ENCODE measurements at places on chromosomes 2 and 18.

DNA sequence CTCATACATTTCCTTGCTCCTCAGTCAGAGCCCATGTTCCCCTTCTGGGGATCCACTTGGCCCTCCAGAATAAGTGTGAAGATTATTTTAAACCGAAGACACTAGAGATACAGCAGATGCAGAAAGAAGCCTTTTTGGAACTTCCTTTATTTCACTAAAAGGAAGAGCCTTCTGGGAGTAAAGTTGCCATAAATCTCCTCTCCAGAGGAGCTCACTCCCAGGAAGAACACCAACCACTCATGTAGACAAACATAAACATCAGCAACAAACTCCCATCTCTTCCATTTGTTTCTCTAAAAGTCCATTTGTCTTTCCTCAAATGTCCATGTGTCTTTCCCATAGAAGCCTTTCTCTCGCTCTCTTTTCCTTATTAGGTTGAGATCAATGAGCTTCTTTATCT, 62.4 kb upstream of the MSH6 start:
- DNase-seq: no peak

DNA sequence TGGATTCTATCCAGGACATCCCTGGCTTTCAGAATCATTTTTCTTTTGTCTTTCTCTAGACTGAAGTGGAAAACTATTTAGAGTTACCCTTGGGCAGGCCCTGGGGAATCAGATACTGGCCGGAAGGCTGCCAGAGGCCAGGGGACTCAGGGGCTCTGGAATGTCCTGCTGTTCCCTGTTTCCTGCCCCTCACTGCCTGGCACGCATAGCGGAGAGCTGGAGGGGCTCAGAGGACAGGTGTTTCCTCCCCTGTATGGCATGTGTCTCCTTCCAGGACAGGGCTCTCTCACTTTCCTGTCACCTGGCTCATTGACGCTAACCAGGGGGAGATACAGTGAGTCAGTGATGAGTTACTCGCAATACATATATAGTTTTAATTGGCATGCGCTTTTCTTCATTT, 38.8 kb downstream of the DYSF start:
- DNase-seq: no peak

- no peak for DNase-seq
Observed at GRCh38 chr2:225002656-225003045, 39.6 kb downstream of the DOCK10 start.

DNA sequence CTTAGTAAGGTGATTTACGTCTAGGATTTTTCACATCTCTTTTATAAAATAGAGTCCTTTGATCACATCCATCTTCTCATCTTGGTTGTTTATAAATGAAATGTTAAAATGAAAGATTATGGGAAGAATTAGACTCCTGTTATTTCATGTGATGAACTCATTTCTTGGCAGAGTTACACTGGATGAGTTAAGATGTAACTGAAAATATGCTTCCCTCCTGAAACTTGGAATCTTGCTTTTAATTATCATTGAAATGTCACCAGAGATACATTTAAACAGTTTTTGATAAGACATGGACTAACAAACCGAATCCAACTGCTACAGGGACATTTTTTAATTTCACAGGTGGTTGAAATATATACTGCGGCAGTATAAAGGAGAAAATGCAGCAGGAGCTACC, 274.0 kb downstream of the DLGAP1 start:
- no peak for DNase-seq

GRCh38 chr2:101679801-101680487, 17.6 kb upstream of the MAP4K4 start:
- DNase-seq: no peak

DNA sequence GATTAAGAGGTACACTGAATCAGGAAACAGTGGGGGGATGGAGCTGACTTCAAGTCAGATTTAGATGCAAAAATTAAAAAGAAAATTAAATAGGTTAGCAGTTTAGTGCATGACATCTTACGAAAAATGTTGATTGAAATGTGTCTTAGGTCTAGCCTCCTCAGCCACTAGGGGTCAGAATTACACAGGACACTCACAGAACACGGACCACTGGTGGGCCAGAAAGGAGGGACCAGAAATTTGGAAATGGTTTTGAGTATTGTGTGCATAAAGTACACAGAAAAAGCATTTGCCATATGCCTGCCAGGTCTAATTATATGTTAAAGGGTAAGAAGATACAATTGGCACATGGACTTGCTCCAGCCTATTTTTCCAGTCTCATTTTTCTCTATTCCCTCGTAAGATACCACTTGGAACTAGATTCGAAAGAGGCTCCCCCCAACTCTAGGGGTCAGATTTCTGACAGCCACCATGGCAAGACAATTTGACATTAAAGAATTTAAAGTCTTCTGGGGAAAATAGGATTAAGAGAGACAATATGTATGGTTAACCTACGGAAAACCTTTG, 550.2 kb upstream of the SETBP1 start:
- DNase-seq: no peak

GRCh38 chr2:16330571-16330970, 335.1 kb downstream of the CYRIA start:
- DNase-seq: no peak

DNA sequence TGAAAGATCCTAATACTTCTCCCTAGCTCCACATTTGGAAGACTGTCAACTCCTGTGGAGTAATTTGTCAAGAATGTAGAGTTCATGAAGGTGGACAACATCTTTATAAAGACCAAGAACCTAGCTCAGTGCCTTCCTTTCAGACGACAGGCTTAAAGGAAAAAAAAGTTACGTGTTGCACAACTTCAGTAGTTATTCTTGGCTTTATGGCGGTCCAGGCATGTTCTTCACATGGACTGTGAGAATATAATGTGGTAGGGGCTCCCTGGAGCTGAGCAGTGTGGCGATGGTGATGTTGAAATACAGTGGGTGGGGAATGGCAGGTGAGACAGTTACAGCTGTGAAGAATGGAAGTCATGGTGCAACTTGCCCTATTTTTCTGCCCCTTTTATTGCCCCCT, 3.9 kb downstream of the TAF1B start:
- no peak for DNase-seq

DNA sequence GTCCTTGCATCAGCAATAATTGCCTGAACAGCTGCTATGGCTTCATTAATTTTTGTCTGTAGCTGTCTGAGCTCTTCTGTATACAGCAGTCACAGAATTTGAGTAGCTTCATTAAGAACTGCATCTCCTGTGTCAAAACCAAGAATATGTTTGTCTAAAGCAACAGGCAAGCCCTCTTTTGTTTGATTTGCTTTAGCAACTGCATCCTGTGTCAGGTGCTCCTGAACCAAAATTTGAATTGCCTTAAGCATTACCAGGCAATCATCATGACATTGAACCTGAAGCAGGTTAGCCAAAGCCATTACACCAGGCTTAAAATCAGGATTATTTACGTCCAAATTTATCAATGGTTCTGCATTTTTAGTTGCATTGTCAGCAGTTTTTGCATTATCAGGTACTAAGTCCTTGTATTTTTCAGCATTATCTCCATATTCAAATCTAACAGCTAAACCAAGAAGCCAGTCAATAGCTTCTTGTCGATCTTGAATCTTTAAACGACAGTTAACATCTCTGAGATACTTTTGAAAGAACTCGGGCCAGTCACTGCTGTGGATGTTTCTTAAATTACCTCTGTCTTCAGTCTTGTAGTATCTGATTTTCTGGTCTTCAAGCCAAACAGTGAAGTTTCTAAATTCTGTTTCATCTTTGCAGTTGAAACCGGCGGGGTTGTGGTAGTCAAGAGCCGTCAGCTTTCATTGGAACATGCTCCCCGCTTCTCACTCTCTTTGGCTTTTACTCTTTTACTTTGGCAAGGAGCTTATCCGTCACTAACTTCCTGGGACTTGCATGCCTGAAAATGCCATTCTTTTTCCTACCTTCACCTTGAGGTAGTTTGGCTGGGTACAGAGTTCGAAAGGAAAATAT, 42.2 kb downstream of the MERTK start:
- no peak for DNase-seq

DNA sequence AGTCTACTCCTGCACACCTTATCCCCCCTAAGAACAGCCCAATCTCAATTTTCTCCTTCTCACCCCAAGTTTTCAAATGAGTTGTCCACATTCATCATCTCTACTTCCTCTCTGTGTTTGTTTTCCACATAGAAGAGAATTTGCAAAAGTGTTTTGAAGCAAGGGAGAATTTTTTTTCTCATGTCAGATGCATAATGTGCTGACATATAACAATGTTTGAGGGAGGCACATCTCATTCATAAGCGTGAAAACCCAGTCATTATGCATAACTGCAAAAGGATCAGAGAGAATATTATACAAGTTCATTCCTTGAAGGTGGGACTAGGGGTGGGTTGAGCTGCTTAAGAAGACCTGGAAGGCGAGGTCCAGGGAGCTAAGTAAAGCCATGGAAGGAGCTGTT, 80.8 kb upstream of the SLC1A4 start:
- DNase-seq: no peak

DNA sequence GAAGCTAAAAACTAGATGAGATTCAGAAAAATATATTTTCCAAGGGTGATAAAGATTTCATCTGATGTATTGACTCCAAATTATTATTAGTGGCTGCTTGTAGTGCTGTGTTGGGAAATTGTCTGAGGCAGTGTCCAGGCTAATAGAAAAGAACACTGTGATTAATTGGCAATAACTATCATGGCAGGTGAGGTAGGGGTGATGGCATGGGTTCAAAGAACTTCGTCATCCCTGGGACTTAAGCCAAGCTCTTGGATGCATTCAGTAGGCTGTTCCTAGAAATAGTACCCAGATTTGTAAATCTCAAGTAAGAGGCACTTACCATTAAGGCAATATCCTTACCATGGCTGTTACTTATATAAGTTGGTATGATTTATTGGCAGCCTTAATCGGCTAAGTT, 13.2 kb upstream of the RAPGEF4 start:
- DNase-seq: no peak

DNA sequence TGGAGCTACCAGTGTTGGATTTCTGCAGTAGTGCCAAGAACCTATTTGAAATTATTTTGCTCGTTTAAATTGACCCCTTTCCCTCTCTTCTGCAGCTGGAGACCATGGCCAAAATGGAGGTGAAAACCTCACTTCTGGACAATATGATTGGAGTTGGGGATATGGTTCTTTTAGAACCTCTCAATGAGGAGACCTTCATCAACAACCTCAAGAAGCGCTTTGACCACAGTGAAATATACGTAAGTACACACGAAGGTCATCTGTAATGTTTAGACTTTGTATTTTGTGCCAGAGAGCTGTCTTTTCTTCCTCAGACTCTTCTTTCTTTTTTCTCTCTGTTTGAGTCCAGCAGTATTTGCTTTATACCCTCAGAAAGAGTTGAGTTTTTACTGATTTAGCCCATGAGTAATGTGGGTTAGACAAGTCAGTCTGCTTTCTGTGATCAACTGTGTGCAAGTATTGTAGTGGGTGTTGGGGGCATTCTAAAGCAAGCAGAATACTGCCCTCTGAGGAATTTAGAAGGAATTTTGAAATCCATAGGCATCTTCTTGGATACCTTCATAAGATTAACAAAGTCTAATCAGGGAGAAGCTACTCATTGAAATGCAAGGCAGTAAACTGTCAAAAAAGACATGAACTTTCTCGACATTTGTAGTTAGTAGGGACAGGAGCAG, 31.7 kb downstream of the MYO1B start:
- DNase-seq: no peak

GRCh38 chr2:106197878-106198277, 3.8 kb upstream of the UXS1 start:
- no peak for DNase-seq

DNA sequence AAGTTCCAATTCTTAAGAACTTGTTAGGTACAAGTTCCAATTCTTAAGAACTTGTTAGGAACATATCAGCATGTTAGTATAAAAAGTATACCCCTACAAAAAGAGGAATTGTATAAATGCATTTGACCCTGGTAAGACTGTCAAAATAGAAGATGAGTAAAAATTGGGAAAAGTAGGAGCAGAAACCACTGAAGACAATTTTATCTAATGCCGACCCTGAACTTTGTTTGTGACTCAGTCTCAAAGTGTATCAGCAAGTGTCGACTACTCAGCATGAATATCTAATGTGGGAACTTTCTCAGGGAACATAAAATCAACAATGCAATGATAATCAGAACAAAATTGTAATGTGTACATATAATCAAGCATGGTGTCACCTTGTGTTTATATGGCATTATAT, 583 bp upstream of the CD226 start:
- DNase-seq: no peak

Data from stimulated activated CD4-positive, alpha-beta T cell treated with anti-CD3 and anti-CD28 coated beads, Interleukin-1b, Interleukin-23, amount 100 ng/mL, for 1 hour (primary cell).